Activated CD8-positive, alpha-beta memory T cell treated with anti-CD3 and anti-CD28 coated beads, Interleukin-2, amount 10 ng/mL, durations not matched to agents 7 days and 5 days (primary cell): ENCODE measurements at places on chromosomes 5 and 9.

GRCh38 chr9:114098936-114099668, at the start of gene KIF12:
Gene KIF12 (minus strand): TSS chr9:114099292. CDS start chr9:114099276, 16 bp downstream.
- no peak for DNase-seq
- H3K4me3 ChIP-seq, result no peak within 1 kb of the TSS
- no peaks in the 10 kb centered on the region for H3K36me3 ChIP-seq
- no peak within 1 kb of the TSS for H3K27ac ChIP-seq
- H3K4me1 ChIP-seq, result no peaks in the 10 kb centered on the region
- peaks cover 37% of the 10 kb centered on the region for H3K27me3 ChIP-seq

- H3K36me3 ChIP-seq, result no peaks in the 10 kb centered on the region
- no peak overlapping the region for H3K4me3 ChIP-seq
- peak; percentile 69 for DNase-seq
- no peaks in the 10 kb centered on the region for H3K27me3 ChIP-seq
- H3K4me1 ChIP-seq, result peaks cover 4% of the 10 kb centered on the region
Observed at GRCh38 chr5:168679515-168679920, 100.3 kb upstream of the PANK3 start.

DNA sequence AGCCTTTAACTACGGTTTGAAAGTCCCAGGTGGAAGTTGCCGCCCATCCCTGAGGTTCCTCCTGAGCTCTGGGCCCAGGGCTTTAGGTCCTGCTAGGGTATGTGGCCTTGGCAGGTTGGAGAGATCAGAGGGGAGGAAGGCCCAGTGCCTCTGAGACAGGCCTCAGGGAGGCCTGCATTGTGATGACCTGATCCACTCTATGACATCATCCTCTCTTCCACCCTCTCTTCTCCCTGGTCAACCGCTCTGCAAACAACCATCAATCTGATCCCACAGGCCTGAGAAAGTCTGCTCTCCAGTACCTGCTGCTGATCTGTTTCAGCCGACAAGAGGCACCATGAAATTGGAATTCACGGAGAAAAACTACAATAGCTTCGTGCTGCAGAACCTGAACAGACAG, at the start of gene CCIN:
TSS of gene CCIN (plus strand) at position 223 of the 400 bp plus-strand sequence. CDS start at position 338, 115 bp downstream.
- H3K4me3 ChIP-seq, result no peak within 1 kb of the TSS
- H3K27me3 ChIP-seq, result peaks cover 30% of the 10 kb centered on the region
- no peaks in the 10 kb centered on the region for H3K36me3 ChIP-seq

GRCh38 chr5:149707097-149707496, 23.0 kb upstream of the PPARGC1B start:
- no peak for DNase-seq
- H3K27ac ChIP-seq, result no peak overlapping the region
- H3K36me3 ChIP-seq, result no peaks in the 10 kb centered on the region
- H3K4me3 ChIP-seq, result no peak overlapping the region

- no peak overlapping the region for H3K4me3 ChIP-seq
- no peak overlapping the region for H3K27ac ChIP-seq
- H3K27me3 ChIP-seq, result peaks cover 47% of the 10 kb centered on the region
- no peaks in the 10 kb centered on the region for H3K4me1 ChIP-seq
Observed at GRCh38 chr5:66582499-66583165, 13.6 kb upstream of the MAST4 start.

DNA sequence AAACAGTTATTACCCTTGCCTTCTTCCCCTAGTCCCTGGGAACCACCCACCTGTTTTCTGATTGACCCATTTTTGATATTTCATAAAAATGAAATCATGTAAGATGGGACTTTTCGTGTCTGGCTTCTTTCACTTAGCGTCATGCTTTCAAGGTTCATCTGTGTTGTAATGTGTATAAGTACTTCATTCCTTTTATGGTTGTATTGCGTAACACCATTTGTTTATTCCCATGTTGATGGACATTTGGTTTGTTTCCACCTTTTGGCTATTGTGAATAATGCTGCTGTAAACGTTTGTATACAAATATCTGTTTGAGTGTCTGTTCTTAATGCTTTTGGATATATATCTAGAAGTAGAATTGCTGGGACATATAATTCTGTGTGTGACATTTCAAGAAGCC, 650.1 kb upstream of the COX7C start:
- H3K27me3 ChIP-seq, result no peaks in the 10 kb centered on the region
- H3K4me3 ChIP-seq, result no peak overlapping the region
- no peak overlapping the region for H3K27ac ChIP-seq
- no peaks in the 10 kb centered on the region for H3K4me1 ChIP-seq

- DNase-seq, result no peak
- no peak overlapping the region for H3K4me3 ChIP-seq
- H3K27me3 ChIP-seq, result no peaks in the 10 kb centered on the region
- H3K36me3 ChIP-seq, result peaks cover 45% of the 10 kb centered on the region
- peaks cover 24% of the 10 kb centered on the region for H3K4me1 ChIP-seq
- no peak overlapping the region for H3K27ac ChIP-seq
Observed at GRCh38 chr9:36665387-36665786, 92.7 kb downstream of the MELK start.

DNA sequence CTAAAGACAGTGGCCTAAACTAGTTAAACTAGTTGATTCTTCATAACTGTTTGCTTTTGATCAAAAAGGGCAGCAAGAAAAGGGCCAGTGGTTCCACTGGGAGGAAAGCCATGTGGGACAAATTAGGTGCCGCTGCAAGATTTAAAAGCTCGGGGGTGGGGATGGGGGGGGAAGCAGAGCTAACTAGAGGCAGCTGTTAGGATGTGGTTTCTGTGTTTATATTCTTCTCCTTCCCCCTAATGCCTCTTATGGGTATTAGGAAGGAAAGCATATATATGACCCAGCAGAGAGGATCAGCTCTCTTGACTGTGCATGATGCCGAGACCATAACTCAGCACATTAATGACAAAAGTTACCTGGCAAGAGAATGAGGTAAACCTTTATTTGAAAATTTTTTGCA, 65.7 kb downstream of the EFNA5 start:
- no peak overlapping the region for H3K4me3 ChIP-seq
- no peak for DNase-seq
- H3K36me3 ChIP-seq, result no peaks in the 10 kb centered on the region
- peaks cover 18% of the 10 kb centered on the region for H3K27me3 ChIP-seq
- no peaks in the 10 kb centered on the region for H3K4me1 ChIP-seq
- no peak overlapping the region for H3K27ac ChIP-seq

DNA sequence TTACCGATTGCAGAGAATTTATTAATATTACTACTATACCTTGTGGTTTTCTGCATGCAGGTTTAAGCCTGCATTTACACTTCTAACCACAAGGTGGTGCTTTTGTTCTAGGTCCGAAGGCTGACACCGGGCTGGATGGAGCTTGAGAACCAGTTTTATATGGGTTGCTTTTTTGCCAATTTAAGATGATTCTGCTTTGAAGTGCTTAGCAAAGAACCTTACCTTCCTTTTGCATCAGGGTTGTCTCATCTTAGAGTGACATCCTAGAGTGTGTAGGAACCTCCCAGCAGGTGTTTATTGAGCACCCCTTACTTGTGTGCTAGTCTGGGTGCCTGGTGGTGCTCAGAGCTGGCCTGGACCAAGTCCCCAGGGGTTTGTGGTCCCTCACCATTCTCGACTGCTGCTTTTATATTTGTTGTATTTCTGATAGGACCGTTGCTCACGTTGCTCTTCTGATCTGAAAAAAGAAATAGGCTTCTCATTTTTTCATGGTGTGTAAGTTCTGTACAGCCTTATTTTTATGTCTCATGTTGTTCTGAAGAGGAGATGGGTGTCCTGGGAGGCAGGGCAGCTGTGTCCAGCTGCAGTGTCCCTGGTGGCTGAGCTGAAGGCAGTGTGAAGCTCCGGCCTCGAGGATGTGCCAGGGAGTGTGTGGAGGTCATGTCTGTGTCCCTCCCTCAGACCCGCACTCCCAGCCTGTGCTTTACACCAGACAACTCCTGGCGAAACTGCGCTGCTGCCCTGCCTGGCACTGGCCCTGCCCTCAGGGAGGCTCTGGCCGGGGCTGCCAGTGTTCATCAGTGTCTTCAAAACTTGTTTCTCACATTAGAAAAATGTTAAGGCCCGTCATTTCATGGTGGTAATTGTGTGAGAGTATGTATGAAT, 54.3 kb downstream of the EHMT1 start:
- peak; percentile 57 for DNase-seq
- no peak overlapping the region for H3K4me3 ChIP-seq
- H3K36me3 ChIP-seq, result peaks cover 13% of the 10 kb centered on the region
- peaks cover 14% of the 10 kb centered on the region for H3K4me1 ChIP-seq
- H3K27ac ChIP-seq, result no peak overlapping the region
- H3K27me3 ChIP-seq, result no peaks in the 10 kb centered on the region

- peak overlapping the region; percentile 53 for H3K4me3 ChIP-seq
- peak; percentile 94 for DNase-seq
- no peaks in the 10 kb centered on the region for H3K36me3 ChIP-seq
- H3K27me3 ChIP-seq, result no peaks in the 10 kb centered on the region
Observed at GRCh38 chr5:95858661-95859595, 36.4 kb upstream of the GLRX start.

- H3K27me3 ChIP-seq, result no peaks in the 10 kb centered on the region
- H3K4me3 ChIP-seq, result no peak overlapping the region
- no peaks in the 10 kb centered on the region for H3K4me1 ChIP-seq
- no peaks in the 10 kb centered on the region for H3K36me3 ChIP-seq
- H3K27ac ChIP-seq, result no peak overlapping the region
- no peak for DNase-seq
Observed at GRCh38 chr5:158483281-158483860, 616.3 kb downstream of the EBF1 start.

- H3K4me3 ChIP-seq, result no peak overlapping the region
- DNase-seq, result peak; percentile 29
- no peaks in the 10 kb centered on the region for H3K36me3 ChIP-seq
- peaks cover 11% of the 10 kb centered on the region for H3K27me3 ChIP-seq
- H3K4me1 ChIP-seq, result peaks cover 7% of the 10 kb centered on the region
Observed at GRCh38 chr9:120338340-120338739, 241.6 kb downstream of the CDK5RAP2 start.

DNA sequence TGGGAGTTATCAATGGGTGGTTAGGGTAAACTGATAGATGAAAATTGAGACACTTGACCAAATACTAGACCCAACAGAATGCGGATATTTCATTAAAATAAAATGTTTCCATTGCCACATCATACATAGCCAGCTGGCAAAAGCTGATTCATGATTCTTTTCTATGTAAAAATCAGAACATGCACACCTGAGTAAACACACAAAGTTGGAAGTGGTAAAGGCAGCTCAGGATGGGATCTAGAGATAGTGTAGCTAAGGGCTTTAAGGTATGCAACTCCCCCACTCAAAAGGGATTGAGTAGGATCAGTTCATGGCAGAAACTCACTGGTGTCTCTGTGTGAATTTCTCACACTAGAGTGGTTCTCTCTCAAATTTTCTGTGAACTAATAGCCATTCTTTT, 541.1 kb upstream of the GRAMD2B start:
- no peaks in the 10 kb centered on the region for H3K27me3 ChIP-seq
- no peaks in the 10 kb centered on the region for H3K36me3 ChIP-seq
- H3K4me3 ChIP-seq, result no peak overlapping the region

GRCh38 chr9:129554649-129555048, 66.3 kb downstream of the C9orf50 start:
- H3K27me3 ChIP-seq, result peaks cover 25% of the 10 kb centered on the region
- peaks cover 5% of the 10 kb centered on the region for H3K4me1 ChIP-seq
- H3K27ac ChIP-seq, result no peak overlapping the region
- no peak overlapping the region for H3K4me3 ChIP-seq
- DNase-seq, result no peak

GRCh38 chr5:25025831-25026230, 381.1 kb upstream of the CDH10 start:
- H3K27ac ChIP-seq, result no peak overlapping the region
- H3K4me3 ChIP-seq, result no peak overlapping the region
- DNase-seq, result no peak
- no peaks in the 10 kb centered on the region for H3K27me3 ChIP-seq
- no peaks in the 10 kb centered on the region for H3K36me3 ChIP-seq
- no peaks in the 10 kb centered on the region for H3K4me1 ChIP-seq

- H3K4me3 ChIP-seq, result no peak overlapping the region
- H3K27me3 ChIP-seq, result peaks cover 4% of the 10 kb centered on the region
- no peak for DNase-seq
- no peaks in the 10 kb centered on the region for H3K36me3 ChIP-seq
- no peaks in the 10 kb centered on the region for H3K4me1 ChIP-seq
- H3K27ac ChIP-seq, result no peak overlapping the region
Observed at GRCh38 chr5:74092766-74093165, 466.8 kb downstream of the ARHGEF28 start.
